ENCODE measurements at places on chromosomes 4 and X.

- no peak for DNase-seq
Observed at GRCh38 chr4:158884280-158884679, 115.5 kb downstream of the FNIP2 start.

DNA sequence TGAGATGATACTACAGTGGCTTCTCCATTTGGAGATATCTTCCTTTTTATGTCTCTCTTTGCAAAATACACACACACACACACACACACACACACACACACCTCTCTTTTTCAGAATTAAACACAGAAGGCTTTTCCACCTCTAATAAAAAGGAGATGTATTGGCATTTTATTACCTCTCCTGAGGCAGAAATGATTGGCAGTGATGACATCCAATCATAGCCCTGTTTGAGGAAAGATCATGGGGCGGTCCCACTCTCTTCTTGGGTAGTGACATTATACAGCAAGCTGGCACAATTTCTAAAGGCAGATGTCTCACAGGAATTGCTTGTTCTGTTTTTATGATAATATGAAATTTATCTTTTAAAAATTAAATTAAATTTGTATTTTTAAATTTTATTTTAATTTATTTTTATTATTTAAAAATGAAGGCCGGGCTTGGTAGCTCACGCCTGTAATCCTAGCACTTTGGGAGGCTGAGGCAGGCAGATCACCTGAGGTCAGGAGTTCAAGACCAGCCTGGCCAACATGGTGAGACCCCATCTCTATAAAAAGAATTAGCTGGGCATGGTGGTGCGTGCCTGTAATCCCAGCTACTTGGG lies 15.6 kb downstream of the CHRNA9 start:
- DNase-seq: no peak

- no peak for DNase-seq
Observed at GRCh38 chrX:145910017-145910416, 92.4 kb downstream of the SLITRK2 start.

- no peak for DNase-seq
Observed at GRCh38 chr4:47209833-47210232, 178.5 kb downstream of the GABRB1 start.

GRCh38 chr4:163623787-163624186 lies 129.3 kb downstream of the TMA16 start:
- DNase-seq: no peak

Measured in activated T-cell treated with anti-CD3 and anti-CD28 coated beads, Interleukin-2, amount 50 U/mL, for 24 hours (primary cell).